ENCODE measurements at places on chromosomes 12 and 14.
A peak's percentile ranks its signal among the peaks of the same experiment; 100 is the strongest.

DNA sequence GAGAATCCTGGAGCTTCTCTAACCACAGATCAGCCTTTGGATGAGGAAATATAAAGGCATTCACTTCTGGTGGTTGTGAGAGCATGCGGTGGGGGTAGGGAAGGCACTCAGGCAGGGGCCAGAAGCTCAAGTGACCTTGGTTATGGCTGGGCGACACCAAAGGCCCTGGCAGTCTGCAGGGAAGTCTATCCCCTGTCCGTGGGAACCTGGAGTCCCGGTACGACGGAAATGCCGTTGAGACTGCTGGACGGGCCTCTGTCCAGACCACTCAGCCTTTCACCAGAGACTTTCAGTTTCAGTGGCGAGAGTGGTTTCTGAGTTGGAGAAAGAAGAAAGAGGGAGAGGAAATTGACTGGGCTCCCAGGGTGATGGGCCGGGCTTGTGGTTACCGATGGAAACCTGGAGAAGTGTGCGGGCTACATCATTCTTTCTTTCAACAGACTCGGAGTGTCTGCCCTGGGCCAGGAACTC lies 20.9 kb downstream of the ISCA2 start:
- DNase-seq = no peak

DNA sequence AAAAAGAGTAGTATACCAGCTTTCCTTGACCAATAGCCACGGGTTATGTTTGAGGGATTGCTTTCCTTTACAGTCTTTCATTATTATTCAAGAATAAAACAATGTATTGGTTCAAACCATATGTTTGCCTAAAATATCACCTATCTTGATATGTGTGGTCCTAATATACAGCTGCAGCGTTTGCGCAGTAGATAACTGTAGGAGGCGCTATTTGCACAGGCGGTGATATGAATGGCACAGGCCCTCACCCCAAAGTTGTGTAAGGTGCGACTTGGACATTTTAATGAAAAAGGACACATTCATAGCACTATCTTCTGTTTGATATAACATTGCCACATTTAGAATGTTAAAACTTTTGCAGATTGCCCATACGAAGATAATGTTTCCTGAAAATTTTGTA lies 298.4 kb downstream of the TRHDE start:
- no peak for DNase-seq

GRCh38 chr14:50943261-50943942 lies 881 bp downstream of the PYGL start:
- no peak for DNase-seq

GRCh38 chr14:105414456-105415371 lies 4.9 kb upstream of the MTA1 start:
- DNase-seq = peak; percentile 64

- DNase-seq = no peak
Observed at GRCh38 chr12:106090591-106091445, 47.9 kb downstream of the NUAK1 start.

- DNase-seq = no peak
Observed at GRCh38 chr12:32504591-32504990, 105.2 kb downstream of the FGD4 start.

DNA sequence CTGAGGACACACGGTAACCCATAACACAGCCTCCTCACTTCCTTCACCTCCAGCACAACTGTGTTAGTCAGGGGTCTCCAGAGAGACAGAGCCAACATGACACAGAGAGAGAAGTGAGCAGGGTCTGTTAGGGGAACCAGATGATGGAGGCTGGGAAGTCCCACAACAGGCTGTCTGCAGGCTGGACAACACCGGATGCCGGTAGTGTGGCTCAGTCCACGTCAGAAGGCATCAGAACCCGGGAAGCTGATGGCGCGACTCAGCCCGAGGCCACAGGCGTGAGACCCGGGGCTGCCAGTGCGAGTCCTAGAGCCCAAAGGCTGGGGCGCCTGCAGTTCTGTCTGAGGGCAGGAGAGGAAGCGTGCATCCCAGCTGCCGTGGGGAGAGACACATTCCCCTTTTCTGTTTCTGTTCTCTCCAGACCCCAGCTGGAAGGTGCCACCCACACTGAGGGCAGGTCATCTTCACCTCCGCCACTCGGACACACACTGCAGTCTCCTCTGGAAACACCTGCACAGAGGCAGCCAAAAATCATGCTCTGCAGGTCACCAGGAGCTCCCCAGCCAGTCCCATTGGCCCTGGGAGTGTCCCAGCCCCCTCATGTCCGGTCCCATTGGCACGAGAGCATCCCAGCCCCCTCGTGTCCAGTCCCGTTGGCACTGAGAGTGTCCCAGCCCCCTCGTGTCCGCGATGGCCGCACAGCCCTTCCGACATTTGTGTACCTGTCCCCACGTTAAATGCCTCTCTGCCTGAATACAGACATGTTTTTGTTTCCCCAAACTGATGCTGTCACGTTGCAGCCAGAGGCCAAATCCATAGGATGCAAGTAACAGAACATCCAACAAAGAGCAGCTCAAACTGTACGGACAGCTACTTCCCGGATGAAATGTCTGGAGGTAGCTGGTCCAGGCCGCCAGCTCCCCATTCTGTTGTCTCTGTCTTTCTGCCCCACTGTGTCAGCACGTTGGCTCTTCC lies 7.9 kb upstream of the FBRSL1 start:
- no peak for DNase-seq

GRCh38 chr12:70244409-70244808 lies 1.2 kb downstream of the CNOT2 start:
- DNase-seq = no peak

All from activated CD4-positive, alpha-beta T cell treated with anti-CD3 and anti-CD28 coated beads, Interleukin-2, amount 10 ng/mL, durations not matched to agents 7 days and 5 days (primary cell).